ENCODE measurements at places on chromosomes 7 and 10.

GRCh38 chr10:126166797-126167196, 221.5 kb downstream of the ADAM12 start:
- DNase-seq = no peak

GRCh38 chr7:150976529-150977381, 1.4 kb downstream of the KCNH2 start:
- no peak for DNase-seq

GRCh38 chr7:98669329-98670000, 52.4 kb downstream of the NPTX2 start:
- DNase-seq = no peak

DNA sequence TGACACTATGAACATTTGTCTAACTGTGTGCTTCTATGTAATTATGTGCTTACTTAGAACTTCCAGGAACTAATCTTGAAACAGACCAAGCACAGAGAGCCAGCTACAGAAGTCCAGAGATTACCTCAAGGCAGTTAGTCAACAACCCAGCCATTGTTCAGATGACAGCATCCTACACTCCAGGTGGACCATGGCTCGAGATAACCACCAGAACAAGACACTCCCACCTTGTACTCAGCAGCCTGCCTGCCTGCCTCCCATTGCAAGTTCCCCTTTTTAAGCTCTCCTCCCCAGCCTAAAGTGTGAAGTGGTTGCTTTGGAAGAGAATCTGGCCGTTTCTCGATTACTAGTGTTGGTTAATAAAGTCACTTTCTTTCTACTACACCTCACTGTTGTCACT, 1080.6 kb upstream of the LRRN3 start:
- DNase-seq = no peak

- DNase-seq = no peak
Observed at GRCh38 chr7:97298561-97298960, 181.1 kb downstream of the SDHAF3 start.

DNA sequence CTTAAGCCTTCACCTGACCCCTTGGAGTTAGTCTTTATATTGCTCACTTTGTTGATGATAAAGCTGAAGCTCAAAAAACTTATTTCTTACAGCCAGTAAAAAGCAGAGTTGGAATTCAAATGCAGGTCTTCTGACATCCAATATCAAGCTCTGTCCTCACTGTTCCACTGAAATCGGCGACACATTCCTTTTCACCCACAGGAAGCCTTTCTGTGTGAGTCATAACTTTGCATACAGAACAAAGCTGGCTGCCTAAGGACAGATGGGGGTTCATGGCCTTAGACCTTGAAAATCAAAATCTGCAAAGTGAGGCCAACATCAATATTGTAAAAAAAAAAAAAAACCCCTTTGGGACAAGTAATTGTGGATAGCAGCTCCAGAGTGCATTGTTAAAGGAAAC, 21.8 kb upstream of the AKR1B1 start:
- no peak for DNase-seq

DNA sequence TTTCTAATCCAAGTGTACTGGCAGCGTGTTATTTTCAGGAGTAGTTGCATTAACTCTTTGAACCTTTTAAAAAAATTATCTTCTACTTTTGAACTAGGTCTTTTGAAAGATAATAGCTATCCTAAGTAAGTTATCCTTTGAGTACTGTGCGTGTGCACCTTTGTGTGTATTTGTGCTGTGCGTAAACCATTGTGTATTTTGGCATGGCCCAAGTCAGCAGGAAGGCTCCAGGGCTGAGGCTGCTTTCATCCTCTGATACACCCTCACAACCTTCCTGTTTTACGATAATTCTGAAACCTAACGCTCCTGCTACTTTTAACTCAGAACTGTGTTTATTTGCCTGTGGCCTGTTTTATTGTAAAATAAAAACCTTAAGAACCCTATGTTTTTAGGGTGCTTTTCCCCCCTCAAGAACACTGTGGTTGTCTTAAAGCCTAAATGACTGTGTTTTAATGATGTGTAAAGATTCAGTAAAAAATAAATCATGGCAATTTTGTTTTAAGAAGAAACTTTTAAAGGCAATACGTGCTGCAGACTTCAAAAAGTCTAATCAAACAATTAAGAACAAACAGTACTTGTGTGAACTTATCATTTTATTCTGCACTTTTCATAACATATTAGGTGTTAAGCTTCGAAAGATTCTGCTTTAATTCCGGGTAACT, 57.5 kb downstream of the HDAC9 start:
- no peak for DNase-seq

- no peak for DNase-seq
Observed at GRCh38 chr10:6400821-6401465, 179.1 kb downstream of the PRKCQ start.

DNA sequence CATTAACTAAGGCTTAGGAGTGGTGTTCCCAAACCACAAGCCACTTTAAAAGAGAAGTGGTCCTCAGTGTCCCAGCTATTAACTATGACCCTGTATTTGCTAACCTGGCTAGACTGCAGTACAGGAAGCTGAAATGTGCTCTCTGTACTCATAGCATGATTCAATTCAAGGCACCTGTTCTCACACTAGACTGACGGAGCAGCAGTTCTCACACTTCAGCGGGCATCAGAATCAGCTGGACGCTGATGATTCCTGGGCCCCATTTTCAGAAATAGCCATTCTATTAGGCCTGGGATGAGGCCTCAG, 24.5 kb upstream of the MSRB2 start:
- DNase-seq = no peak

- no peak for DNase-seq
Observed at GRCh38 chr7:97731736-97732564, at the start of gene TAC1. TAC1 (plus strand) TSS chr7:97732086; CDS start chr7:97732613, 527 bp downstream.

- peak; percentile 14 for DNase-seq
Observed at GRCh38 chr10:110355141-110355831, 50.6 kb upstream of the SMNDC1 start.

DNA sequence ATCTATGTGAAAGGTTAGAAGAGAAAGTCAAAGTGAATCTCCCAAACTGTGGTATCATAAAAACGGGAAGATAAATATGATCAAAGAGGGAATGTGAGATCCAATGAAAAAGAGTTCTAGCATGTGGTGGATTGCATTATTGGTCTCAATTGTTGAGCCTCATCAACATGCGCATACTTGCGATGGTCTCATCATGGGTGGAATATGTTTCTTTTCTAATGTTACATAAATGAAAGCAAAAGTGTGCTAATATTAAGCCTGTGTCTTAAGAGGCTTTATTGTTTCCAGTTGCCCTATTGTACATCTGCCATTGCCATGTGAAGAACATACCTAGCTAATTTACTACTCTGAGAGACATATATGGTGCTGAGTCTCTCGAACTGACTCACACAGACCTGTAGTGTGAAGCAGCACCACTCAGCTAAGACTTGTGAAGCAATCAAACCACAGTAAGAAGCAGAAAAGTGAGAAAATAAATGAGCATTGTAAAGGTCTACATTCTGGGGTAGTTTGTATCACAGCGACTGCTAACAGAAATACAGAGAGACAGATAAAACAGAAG, 645.5 kb upstream of the PCDH15 start:
- DNase-seq = no peak

DNA sequence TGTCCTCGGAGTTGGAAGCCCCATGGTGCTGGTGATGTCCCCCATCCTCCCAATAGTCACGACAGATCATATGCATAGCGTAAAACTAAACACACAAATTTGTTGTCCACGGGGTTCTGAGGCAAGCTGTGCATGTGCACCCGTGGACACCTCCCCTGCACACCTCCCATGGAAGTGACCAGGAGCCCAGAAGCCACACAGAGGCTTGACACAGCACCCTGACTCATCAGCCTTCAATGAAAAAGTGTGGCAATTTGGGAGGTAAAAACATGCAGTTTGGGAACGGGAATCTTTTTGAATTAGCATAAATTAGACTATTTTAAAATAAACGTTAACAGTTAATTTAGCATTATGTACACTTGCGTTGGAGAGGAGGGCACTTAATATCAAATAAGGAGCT, 89.2 kb upstream of the NPS start:
- DNase-seq = no peak

- no peak for DNase-seq
Observed at GRCh38 chr10:105398202-105398601, 757.1 kb downstream of the SORCS3 start.

DNA sequence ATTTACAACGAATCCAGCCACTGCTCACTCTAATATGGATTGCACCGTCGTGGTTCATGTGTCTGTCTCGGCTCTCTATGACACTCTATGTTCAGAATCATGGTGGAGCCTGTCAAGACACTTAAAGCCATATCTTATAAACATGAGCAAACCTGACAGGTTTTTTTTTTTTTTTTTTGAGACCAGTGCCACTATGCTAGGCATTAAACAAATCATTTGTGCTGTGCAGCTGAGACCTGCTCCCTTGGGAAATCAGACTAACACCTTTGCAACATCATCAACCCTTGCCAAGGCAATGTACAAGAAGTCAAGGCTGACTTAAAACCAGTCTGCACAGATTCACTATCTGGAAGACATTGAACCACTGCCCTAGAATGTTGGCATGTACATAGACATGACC, 181.2 kb upstream of the ANK3 start:
- no peak for DNase-seq

GRCh38 chr7:110170841-110171240, 920.1 kb upstream of the LRRN3 start:
- no peak for DNase-seq

DNA sequence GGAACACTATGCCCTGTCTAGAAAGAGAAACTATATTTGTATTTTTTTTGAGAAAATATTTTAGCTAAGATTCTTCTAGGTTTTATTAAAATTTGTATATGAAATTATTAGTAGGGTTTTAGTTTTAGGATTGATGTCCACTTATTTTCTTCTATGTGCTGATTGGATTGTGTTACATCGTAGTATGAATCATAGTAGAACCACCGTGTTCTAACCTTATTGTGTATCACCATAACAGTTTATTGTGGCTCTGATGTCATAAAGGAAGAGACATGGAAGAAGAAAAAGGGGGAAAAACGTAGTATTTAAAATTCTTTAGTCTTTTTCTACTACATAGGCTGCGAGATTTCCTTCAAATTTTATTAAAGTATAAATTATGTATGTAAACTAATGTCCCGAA, 1.9 kb downstream of the AGBL3 start:
- DNase-seq = no peak

GRCh38 chr7:121562259-121562658, 166.2 kb upstream of the FAM3C start:
- no peak for DNase-seq

DNA sequence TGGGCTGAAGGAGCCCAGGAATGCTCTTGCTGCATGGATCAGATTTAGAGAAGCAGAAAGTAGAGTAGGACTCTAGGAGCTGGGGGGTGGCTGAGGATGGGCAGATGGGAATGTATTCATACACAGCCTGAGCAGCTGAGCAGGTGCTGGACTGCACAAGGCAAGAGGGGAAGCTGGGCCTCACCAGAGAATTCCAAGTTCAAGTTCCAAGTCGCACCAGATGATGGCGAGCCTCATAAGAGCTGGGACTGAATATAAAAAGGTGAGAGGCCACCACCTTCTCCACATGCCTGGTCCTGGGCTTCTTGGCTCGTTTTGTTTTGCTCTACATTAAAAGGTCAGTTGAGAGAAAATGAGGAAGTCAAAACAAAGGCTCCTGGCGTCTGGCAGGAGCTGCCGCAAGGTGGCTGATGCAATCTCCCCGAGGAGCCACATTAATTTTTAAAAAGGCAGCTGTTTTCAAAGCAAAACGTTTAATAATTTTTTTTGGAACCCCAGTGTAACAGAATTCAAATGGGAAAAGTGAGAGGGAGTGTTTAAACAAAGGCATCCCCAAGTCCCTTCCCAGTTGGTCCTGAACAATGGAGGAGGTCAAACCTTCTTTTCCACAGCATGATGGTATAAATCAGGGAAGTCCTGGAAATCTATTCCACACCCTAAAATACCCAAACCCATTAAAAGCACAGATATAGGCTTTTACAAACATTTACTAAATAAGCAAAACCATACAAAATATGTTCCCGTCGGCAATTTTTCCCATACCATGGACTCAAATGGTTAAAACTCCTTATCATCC, 9.5 kb downstream of the CYREN start:
- DNase-seq = no peak

- DNase-seq = no peak
Observed at GRCh38 chr7:66871076-66871475, 49.9 kb upstream of the TMEM248 start.

GRCh38 chr7:153443032-153443701, 609.0 kb upstream of the DPP6 start:
- no peak for DNase-seq

- DNase-seq = no peak
Observed at GRCh38 chr10:130243015-130243414, 106.8 kb downstream of the GLRX3 start.

Measured in CD4-positive, alpha-beta T cell treated with Interleukin-4 for 4 hours (primary cell).